Femur (tissue), 1 donor: ENCODE measurements at places on chromosomes 1 and 21.

- DNase-seq = peak; percentile 48
Measured at GRCh38 chr21:42997053-42997452, 22.7 kb downstream of the PKNOX1 start.

DNA sequence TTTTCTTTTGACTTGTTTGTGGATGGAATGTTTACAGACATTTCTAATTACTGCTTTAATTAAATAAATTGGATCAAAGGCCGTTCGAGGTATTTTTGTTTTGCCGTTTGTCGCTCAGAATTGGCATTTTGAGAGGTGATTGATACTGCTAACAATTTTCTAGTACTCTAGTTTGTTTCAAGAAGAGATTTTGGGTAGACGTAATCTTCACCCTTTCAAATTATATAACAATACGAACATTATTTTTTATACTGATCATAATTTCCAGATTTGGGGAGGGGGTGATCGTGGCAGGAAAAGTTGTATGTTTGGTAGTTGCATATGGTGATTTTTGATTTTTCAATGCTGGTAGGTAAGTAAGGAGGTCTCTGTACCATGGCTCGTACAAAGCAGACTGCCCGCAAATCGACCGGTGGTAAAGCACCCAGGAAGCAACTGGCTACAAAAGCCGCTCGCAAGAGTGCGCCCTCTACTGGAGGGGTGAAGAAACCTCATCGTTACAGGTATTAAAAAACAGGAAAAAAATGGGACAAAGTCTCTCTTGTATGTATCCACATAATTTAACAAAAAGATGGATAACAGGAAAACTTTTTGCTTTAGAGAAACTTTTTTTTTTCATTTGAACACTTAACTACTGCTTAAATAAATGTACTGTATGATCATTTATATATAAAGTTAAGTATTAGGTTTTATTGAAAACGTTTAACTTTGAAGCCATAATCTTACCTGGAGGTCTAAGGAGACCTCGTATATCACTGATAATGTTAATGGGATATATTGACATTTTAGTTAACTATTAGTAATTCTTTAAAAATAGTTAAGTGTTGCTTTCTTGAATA lies 1.7 kb downstream of the H3-3A start:
- no peak for DNase-seq

DNA sequence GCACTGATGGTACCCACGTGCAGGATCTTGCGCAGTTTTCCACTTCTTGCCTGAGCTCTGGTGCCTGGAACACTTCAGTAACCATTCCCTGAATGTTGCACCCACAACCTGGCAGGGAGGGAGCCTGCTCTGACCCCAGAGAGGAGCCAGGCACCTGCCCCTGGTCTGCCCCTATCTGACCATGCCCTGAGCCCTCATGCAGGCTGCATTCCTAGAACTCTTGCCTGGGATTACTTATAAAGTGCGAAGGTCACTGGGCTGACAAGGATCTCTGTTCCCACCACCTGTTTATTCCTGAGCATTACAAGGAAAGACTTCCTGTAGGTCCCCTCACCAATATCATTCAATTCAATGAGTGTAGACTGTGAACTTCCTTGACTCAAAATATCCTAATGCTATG lies 191.9 kb upstream of the FMN2 start:
- no peak for DNase-seq

DNA sequence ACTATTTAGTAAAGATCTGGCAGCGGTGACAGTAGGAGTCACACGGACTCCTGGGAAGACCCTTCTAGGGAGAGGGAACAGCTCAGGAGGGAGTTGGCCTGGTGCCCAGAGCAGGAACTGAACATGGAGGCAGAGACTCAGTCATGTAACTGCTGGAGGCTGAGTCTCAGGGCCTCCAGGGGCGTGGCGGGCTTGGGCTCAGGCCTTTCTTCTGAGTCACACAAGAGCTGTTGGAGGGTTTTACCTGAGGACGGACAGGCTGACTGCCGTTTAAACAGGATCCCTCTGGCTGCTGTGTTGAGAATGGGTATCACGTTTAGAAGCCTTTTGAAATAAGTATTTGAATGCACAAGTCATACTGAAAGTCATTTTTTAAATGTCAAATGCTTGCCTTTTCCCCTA lies 7.2 kb upstream of the ETS2 start:
- no peak for DNase-seq

- DNase-seq = no peak
Measured at GRCh38 chr1:95384567-95384966, 150.6 kb downstream of the RWDD3 start.

GRCh38 chr1:4797016-4797410 lies 142.6 kb downstream of the AJAP1 start:
- DNase-seq = no peak

DNA sequence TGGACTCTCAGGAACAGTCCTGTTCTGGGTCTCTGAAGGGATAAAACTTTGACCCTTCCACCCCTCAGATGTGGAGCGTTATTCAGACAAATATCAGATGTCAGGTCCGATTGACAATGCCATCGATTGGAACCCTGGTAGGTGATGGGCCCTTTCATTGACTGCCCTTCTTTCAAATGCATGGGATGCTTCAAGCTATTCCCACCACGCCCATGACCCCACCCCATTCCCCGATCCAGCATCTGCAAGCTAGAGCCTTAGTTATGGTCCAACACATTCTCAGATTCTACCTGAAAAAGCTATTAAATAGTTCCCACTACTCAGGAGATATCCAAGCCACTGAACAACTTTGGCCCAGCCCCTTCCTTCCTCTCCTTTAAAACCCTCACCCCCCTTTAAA lies 12.5 kb downstream of the POLR3GL start:
- DNase-seq = no peak

GRCh38 chr1:3321559-3322449 lies 132.7 kb upstream of the ARHGEF16 start:
- DNase-seq = no peak

- DNase-seq = no peak
Measured at GRCh38 chr1:174157157-174157806, 2.0 kb upstream of the RABGAP1L start.

DNA sequence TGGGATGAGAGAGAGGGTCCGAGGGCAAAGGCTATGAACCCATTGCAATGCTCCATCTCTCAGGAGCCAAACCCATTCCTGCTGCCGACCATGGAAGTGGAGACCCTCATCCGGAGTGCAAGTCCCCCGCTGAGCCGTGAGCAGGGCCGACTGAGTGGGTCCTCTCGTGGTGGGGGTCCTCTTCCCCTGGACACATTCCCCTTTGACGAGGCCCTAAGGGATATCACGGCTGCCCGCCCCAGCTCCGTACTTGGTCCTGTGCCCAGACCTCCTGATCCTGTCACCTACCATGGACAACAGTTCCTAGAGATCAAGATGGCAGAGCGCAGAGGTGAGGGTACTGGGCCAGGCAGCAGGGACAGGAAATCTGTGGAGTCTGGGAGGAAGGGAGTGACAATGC lies 11.0 kb downstream of the HYI start:
- peak; percentile 19 for DNase-seq
